Aorta (tissue), 5 donors: ENCODE measurements at places on chromosomes 1 and 21. TPM values are rescaled to one million over a fixed set of nuclear protein-coding genes. Genes with fewer than 3 reads are reported as not detected.

DNA sequence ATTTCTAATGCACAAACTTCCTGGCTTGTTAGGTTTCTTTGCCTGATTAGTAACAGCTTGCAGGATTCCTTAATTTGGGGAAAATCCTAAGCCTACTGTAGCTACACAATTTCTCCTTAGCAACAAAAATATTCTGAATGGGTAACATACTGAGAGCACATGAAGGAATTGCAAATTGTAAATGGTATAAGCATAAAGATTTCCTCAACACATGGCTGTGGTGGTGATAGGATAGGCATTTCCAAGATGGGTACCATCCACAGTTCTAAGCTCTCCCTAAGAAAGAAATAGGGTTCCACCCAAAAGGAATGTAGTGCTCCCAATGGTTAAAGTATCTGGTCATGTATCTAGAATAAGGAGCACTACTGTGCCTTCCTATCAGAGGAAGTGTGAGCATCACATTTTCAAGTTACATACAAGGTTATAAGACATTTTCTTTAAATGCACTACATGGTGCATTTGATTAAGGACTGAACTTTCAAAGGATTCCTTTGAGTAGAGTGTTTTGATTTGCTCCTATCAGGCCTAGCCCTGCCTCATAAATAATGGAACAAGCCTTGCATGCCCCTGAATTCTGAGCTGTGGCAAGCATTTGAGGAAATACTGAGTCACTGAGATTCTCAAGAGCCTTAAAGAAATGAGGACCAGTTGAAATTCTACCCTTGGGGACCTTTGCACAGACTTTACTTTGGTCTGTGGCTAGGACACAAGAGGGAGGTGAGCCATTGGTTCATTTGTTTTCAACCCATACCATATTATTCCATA, 286.4 kb downstream of the PTBP2 start:
- H3K4me3 ChIP-seq = no peak overlapping the region
- DNase-seq = no peak
- no peaks in the 10 kb centered on the region for H3K27me3 ChIP-seq
- no peaks in the 10 kb centered on the region for H3K36me3 ChIP-seq
- H3K4me1 ChIP-seq = no peaks in the 10 kb centered on the region

- no peaks in the 10 kb centered on the region for H3K4me1 ChIP-seq
- no peak overlapping the region for H3K4me3 ChIP-seq
- no peak overlapping the region for H3K27ac ChIP-seq
- no peak for DNase-seq
These were observed 114.5 kb upstream of the TMPRSS15 start for GRCh38 chr21:18518054-18518481.

- H3K4me1 ChIP-seq = no peaks in the 10 kb centered on the region
- no peak overlapping the region for H3K27ac ChIP-seq
- H3K27me3 ChIP-seq = no peaks in the 10 kb centered on the region
- no peak overlapping the region for H3K4me3 ChIP-seq
These were observed 3.1 kb upstream of the MROH9 start for GRCh38 chr1:170932236-170932635.

DNA sequence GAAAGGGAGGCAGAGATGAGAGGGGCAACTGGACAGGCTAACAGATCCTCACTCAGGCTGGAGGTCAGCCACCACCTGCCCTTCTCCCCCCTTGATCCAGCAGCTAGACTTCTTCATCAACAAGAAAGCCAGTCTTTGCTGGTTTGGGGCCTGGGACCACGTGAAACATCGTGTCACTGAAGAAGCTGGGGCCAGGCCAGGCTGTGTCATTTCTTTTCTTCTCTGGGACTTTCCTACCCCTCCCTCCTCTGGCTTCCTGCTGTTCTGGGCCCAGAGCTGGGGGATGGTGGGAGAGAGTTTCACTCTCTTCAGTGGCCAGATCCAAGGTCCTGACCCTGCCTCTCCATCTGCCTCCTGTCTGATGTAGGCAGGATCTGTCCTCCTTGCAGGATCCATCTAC, 18.1 kb upstream of the SLC26A9 start:
- no peaks in the 10 kb centered on the region for H3K36me3 ChIP-seq
- H3K4me1 ChIP-seq = no peaks in the 10 kb centered on the region
- DNase-seq = peak; percentile 73
- no peaks in the 10 kb centered on the region for H3K27me3 ChIP-seq
- no peak overlapping the region for H3K27ac ChIP-seq

- DNase-seq = no peak
- no peaks in the 10 kb centered on the region for H3K4me1 ChIP-seq
- H3K27ac ChIP-seq = no peak overlapping the region
- no peak overlapping the region for H3K4me3 ChIP-seq
- no peaks in the 10 kb centered on the region for H3K36me3 ChIP-seq
These were observed 29.7 kb downstream of the SLC45A1 start for GRCh38 chr1:8347635-8348034.

The RNF186 gene
- total RNA-seq = not detected

- no peaks in the 10 kb centered on the region for H3K36me3 ChIP-seq
- H3K27me3 ChIP-seq = no peaks in the 10 kb centered on the region
- H3K4me3 ChIP-seq = no peak overlapping the region
These were observed 32.1 kb downstream of the TGFB2 start for GRCh38 chr1:218377143-218377660.

DNA sequence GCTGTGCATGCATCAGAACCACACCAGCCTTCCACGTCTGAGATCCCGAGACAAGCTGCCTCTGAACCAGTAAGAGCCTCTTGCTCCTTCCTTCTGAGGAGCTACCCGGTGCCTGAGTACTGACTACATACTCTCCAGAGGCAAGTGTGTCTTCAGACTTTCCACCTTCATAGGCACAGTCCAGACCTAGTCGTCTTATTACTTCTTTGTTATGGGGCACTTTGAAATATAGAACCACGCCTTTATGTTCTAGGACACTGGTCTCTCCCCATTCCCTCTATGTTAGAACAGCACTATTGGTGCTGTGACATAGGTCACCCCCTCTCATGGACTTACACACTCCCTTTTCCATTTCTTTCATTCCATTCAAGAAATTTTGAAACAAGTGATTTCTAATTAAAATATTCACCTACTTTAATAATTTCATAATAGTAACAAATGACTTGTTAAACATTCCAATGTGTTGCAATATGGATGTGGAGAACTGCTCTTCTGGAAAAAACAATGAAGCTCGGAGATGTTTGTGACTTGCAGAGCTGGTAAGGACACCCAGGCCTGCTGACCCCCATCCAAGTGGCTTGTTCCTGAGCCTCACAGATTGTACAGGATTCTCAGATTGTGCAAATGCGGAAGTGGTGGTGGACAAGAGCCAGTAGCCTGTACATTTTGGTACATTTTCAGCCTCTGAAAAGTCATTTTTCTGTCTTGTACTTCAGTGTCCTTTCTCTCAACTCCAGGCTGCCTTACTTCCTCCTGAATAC, 76.1 kb upstream of the SIPA1L2 start:
- H3K36me3 ChIP-seq = no peaks in the 10 kb centered on the region
- no peak overlapping the region for H3K4me3 ChIP-seq
- DNase-seq = no peak
- no peaks in the 10 kb centered on the region for H3K4me1 ChIP-seq
- no peaks in the 10 kb centered on the region for H3K27me3 ChIP-seq

GRCh38 chr1:171296897-171297296, 17.1 kb upstream of the FMO4 start:
- no peak for DNase-seq
- H3K27ac ChIP-seq = no peak overlapping the region
- H3K4me3 ChIP-seq = no peak overlapping the region
- H3K4me1 ChIP-seq = no peaks in the 10 kb centered on the region
- peaks cover 1% of the 10 kb centered on the region for H3K27me3 ChIP-seq
- H3K36me3 ChIP-seq = no peaks in the 10 kb centered on the region

- H3K4me1 ChIP-seq = peaks cover 4% of the 10 kb centered on the region
- no peak for DNase-seq
- H3K27me3 ChIP-seq = no peaks in the 10 kb centered on the region
- H3K4me3 ChIP-seq = no peak overlapping the region
These were observed 154.8 kb downstream of the TRABD2B start for GRCh38 chr1:47842228-47842919.

The CR1 gene
- total RNA-seq = 58.5 TPM

GRCh38 chr1:153617663-153618062, 1.5 kb upstream of the S100A14 start:
- H3K4me3 ChIP-seq = no peak overlapping the region
- no peaks in the 10 kb centered on the region for H3K36me3 ChIP-seq
- H3K4me1 ChIP-seq = peaks cover 1% of the 10 kb centered on the region
- no peak overlapping the region for H3K27ac ChIP-seq

DNA sequence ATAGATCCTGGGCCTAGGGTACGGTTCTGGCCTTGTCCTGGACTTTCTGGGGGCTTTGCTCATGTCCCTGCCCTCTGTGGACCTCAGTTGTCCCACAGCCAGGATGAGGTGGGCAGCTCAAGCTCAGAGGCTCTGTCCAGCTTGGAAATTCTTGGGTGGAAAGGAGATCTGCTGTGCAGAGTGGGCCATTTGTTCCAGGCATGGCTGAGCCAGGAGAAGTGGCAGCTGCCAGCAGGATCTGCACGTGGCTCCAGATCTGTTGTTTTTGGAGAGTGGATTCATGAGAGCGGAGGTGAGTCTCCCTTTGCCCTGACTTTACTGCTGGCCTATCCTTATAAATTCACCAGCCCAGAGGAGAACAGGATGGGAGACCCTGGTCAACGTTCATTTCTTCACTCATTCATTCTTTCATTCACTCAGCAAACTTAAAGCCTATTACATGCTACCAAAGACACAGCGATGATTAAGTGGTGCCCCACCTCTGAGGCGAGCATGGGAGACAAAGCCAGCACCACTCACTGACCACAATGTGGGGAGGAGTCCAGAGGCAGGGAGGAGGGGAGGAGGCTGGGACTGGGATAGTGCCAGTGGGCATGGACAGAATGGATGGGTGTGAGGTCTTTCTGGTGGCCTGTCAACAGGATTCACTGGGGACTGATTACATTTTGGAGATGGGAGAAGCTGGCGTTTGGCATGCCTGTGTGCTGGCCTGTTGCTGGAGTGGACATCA, 205.1 kb downstream of the TRABD2B start:
- H3K36me3 ChIP-seq = no peaks in the 10 kb centered on the region
- no peak overlapping the region for H3K4me3 ChIP-seq
- H3K4me1 ChIP-seq = no peaks in the 10 kb centered on the region
- H3K27me3 ChIP-seq = no peaks in the 10 kb centered on the region
- peak overlapping the region; percentile 2 for H3K27ac ChIP-seq

GRCh38 chr1:234218078-234218477, 155.2 kb upstream of the COA6 start:
- no peak for DNase-seq
- H3K36me3 ChIP-seq = no peaks in the 10 kb centered on the region
- peaks cover 3% of the 10 kb centered on the region for H3K27me3 ChIP-seq
- no peak overlapping the region for H3K27ac ChIP-seq
- H3K4me1 ChIP-seq = no peaks in the 10 kb centered on the region

DNA sequence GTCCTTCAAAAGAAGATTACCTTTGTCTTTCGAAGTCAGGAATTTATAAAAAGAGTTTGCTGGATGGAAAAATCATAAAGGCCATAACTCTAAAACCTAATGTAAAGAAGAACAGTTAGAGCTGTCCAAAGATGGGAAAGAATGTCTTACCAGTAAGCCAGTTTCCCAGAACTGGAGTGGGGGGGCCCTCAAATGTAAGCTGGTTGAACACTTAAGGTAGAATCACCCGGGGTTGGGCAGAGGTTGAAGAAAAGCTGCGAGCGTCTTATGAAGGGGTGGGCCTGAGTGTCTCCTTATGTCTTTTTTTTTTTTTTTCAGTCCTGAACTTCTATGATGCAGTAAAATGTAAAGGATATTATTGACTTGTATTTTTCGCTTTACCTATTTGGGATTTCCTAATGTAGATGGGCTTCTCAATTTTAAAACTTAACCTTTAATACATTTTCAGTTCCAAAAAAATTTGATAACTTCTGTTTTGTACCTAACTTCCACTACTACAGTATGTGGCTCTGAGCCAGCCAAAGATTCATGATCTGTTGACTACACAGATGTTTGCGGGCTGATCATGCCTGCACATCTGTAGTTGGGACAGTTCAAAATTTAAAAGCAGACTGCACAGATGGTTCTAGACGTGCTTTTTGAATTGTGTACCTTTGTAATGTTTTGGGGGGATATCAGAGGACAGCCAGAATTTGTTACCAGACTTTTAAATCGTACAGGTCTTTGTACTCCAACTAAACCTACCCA, 43.6 kb downstream of the NFYC start:
- no peak overlapping the region for H3K4me3 ChIP-seq
- H3K36me3 ChIP-seq = no peaks in the 10 kb centered on the region
- no peaks in the 10 kb centered on the region for H3K27me3 ChIP-seq
- H3K27ac ChIP-seq = no peak overlapping the region
- DNase-seq = no peak

DNA sequence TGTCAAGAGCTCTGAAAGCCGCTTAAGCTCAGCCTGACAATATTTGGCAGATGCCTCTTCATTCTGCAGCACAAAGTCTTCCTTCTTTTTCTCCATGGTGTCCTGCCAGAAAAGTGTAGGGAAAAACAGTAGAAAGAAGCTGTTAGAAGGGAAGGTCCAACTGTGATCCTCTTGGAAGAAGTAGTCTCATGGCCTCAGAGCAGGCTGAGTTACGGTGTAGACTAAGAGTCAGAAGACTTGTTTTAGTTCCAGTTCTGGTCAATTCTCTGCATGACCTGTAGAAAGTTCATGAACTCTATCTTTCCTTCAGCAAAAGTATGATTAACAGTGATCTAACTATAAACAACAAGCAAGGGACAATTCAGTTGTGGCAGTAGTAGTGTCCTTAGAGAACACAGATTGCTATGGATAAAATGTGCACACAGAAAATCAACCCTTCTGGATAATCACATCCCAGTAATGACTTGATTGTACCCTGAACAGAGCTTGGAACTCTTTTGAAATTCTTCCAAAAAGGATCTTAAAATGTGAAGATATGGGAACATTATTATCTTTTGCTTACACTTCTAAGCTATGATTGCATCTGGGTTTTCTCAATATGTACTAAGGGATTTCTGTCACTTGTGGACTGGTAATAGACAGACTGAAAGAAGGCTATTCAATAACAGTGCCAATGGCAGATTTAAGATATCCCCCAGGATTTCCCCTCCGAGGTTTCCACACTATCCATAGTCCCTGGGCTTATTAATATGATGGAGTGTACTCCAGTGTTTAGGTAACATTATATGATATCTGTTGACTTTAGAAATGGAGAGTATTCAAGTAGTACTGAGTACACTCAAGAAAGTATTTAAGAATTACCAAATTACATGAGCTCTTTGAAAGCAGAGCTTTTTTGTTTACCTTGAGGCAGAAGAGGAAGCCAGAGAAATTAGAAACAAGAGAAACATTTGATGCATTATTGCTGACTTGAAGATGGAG, 22.1 kb upstream of the GBP2 start:
- H3K4me1 ChIP-seq = no peaks in the 10 kb centered on the region
- H3K27ac ChIP-seq = no peak overlapping the region
- H3K36me3 ChIP-seq = no peaks in the 10 kb centered on the region
- H3K27me3 ChIP-seq = no peaks in the 10 kb centered on the region
- H3K4me3 ChIP-seq = no peak overlapping the region
- DNase-seq = no peak

GRCh38 chr1:159429074-159429861, 2.7 kb upstream of the OR10J4 start:
- no peak for DNase-seq
- no peaks in the 10 kb centered on the region for H3K4me1 ChIP-seq
- no peaks in the 10 kb centered on the region for H3K27me3 ChIP-seq
- H3K36me3 ChIP-seq = no peaks in the 10 kb centered on the region
- no peak overlapping the region for H3K27ac ChIP-seq
- H3K4me3 ChIP-seq = no peak overlapping the region

- H3K4me3 ChIP-seq = no peak overlapping the region
- no peaks in the 10 kb centered on the region for H3K27me3 ChIP-seq
- H3K27ac ChIP-seq = no peak overlapping the region
- no peaks in the 10 kb centered on the region for H3K4me1 ChIP-seq
- no peak for DNase-seq
These were observed 83.6 kb upstream of the FOXD3 start for GRCh38 chr1:63238721-63239120.

GRCh38 chr1:113608399-113608798, 150.9 kb downstream of the PHTF1 start:
- DNase-seq = no peak
- H3K4me3 ChIP-seq = no peak overlapping the region
- H3K27me3 ChIP-seq = no peaks in the 10 kb centered on the region
- no peaks in the 10 kb centered on the region for H3K36me3 ChIP-seq
- H3K4me1 ChIP-seq = no peaks in the 10 kb centered on the region
